ENCODE measurements at places on chromosomes 2 and 18. TPM values are rescaled to one million over a fixed set of nuclear protein-coding genes. Genes with fewer than 3 reads are reported as not detected.

AMMECR1L gene
- total RNA-seq = 9.7 TPM

MBD1 gene
- 41.2 TPM for total RNA-seq

ACKR3 gene
- 27.9 TPM for total RNA-seq

DOK1 gene
- 3.8 TPM for total RNA-seq

SPHKAP gene
- 113 TPM for total RNA-seq

DNAH6 gene
- total RNA-seq = 0.08 TPM

TCF7L1 gene
- 9.3 TPM for total RNA-seq

NT5DC4 gene
- not detected for total RNA-seq

CCDC141 gene
- 136 TPM for total RNA-seq

STAT4 gene
- total RNA-seq = 0.70 TPM

ABCB11 gene
- total RNA-seq = 0.13 TPM

C2orf78 gene
- not detected for total RNA-seq

GRCh38 chr2:213848631-213849030 lies 562.2 kb upstream of the VWC2L start:
- DNase-seq = no peak

- DNase-seq = no peak
These were observed 282.4 kb upstream of the THSD7B start for GRCh38 chr2:136482966-136483365.

DNA sequence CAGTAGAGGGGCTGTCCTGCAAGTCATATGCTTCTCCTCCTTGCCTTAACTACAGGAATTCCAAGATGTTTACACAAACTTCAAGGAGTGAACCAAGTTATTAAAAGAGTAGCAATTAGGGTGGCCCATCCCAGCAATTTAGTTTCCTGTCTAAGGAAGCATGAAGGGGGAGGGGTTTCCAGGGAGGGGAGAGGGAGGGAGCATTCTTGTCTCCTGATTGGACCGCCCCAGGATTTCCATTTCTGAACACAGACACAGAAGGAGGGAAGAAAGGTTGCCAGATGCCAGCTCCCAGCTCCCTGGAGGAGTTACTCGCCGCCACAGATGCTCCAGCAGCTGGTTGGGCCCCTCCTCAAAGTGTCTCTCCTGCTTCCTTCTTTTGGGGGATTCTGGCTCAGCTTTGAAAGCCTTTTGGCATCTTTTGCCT lies 107.6 kb downstream of the TRIB2 start:
- DNase-seq = peak; percentile 51

- DNase-seq = no peak
These were observed 25.0 kb upstream of the PCBP1 start for GRCh38 chr2:70062270-70062669.

- peak; percentile 69 for DNase-seq
These were observed 29.0 kb downstream of the SLC1A4 start for GRCh38 chr2:65018141-65018582.

DNA sequence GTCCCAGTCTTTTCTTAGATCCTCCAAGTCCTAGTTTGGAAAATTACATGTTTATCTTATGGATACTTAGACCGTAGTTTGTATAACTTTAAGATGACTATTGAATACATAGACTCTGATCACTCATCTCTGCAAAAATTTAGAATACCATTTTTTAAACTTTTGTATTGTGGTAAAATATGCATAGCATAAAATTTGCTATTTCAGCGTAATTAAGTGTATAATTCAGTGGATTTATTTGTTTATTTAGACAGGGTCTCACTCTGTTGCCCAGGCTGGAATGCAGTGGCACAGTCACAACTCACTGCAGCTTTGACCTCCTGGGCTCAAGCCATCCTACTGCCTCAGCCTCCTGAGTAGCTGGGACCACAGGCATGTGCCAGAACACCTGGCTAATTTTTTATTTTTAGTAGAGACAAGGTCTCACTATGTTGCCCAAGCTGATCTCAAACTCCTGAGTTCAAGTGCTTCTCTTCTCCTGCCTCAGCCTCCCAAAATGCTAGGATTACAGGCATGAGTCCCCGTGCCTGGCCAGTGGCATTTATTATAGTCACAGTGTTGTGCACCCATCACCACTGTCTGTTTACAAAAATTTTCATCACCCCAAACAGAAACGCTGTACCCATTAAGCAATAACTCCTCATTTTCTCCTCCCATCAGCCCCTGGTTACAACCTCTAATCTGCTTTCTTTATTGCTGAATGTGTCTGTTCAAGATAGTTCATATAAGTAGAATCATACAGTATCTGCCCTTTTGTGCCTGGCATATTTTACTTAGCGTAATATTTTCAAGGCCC lies 90.0 kb downstream of the MAP3K20 start:
- DNase-seq = no peak

GRCh38 chr2:46197672-46198071 lies 99.5 kb upstream of the EPAS1 start:
- DNase-seq = no peak

GRCh38 chr2:3637311-3637675 lies 20.7 kb upstream of the ALLC start:
- DNase-seq = no peak

DNA sequence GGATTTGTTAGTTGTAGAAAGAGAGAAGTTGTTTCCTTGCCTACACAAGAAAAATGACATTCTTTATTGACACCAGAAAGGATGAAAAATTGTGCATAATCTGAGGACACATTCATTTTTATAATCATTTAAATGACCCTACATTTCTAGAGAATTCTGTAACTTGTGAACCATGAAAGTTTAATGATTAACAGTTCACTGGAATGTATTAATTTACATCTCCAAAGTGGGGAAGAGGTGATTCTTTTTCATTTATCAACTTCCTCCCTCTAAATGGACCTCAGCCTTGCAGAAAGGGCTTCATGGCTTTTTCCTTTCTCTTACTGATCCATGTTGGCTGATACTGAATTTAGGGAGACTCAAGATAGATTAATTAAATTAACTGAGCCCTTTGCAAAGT lies 565.2 kb upstream of the LINC00305 start:
- no peak for DNase-seq

DNA sequence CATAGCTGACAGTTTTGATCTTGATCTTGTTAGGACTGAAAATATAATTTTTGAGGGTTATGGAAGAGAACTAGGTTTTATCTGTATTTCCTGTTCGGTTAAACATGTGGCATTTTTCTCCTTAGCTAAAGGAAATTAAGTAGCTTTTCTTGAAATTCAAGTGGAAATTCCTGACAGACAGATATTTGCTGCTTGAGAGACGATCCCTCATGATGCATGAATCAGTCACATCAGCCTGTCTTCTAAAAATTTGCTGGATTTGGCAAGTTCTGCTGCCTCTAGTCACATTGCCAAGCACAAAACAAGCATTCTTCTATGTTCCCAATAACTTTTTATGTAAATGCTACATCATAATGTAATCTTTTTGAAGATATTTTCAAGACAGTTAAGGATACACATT lies 201.8 kb upstream of the ATP5MC3 start:
- no peak for DNase-seq

DNA sequence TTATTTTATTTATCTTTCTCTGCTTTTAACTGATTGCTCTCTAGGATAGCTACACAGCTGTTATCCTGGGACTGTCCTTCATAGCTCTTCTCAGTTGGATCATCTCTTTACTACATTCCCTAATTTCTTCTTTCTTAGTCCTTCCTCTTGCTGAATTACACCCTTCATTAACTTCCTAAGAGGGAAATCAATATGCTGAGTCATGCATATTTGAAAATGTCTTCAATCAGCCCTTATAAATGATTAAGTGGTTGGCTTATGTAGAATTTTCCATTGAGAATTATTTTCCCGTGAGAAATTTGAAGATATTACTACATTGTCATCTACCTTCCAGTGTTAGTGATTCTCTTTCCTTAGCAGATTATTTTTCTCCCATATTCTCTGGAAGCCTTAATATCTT lies 214.2 kb downstream of the SOCS6 start:
- DNase-seq = no peak

- DNase-seq = no peak
These were observed 13.5 kb upstream of the UBXN4 start for GRCh38 chr2:135728064-135728743.

- DNase-seq = no peak
These were observed 220.7 kb downstream of the TPGS2 start for GRCh38 chr18:36608107-36608506.

DNA sequence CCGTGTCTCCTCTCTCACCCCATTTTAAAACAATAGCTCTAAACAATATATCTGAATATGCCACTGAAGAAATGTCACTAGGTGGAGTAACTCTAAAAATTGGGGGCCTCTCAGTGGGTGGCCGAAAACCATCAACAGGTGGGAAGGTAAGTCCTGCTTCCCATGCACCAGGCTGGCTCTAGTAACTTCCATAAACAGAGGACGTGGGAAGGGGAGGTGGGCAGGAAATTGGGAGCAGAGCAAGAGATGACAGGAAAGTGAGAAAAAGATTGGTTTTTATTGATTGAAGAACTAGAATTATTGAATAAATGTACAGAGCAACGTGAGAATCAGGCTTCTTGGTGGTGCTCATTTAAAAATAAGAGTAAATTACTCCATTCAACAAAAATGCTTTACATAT lies 170.4 kb downstream of the SOCS6 start:
- DNase-seq = no peak

DNA sequence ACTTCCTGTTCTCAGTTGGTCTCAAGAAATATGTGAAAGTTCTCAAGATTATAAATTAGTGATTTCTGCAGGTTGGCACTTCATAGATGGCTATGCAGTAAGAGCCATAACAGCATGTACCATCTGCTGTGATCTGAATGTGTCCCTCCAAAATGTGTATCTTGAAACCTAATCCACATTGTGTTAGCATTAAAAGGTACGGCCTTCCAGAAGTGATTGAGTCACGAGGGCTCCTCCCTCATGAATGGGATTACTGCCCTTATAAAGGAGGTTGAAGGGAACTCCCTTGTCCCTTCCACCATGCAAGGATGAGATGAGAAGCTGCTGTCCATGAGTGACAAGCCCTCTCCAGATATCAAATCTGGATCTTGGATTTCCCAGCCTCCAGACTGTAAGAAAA lies 45.0 kb downstream of the METTL4 start:
- no peak for DNase-seq

DNA sequence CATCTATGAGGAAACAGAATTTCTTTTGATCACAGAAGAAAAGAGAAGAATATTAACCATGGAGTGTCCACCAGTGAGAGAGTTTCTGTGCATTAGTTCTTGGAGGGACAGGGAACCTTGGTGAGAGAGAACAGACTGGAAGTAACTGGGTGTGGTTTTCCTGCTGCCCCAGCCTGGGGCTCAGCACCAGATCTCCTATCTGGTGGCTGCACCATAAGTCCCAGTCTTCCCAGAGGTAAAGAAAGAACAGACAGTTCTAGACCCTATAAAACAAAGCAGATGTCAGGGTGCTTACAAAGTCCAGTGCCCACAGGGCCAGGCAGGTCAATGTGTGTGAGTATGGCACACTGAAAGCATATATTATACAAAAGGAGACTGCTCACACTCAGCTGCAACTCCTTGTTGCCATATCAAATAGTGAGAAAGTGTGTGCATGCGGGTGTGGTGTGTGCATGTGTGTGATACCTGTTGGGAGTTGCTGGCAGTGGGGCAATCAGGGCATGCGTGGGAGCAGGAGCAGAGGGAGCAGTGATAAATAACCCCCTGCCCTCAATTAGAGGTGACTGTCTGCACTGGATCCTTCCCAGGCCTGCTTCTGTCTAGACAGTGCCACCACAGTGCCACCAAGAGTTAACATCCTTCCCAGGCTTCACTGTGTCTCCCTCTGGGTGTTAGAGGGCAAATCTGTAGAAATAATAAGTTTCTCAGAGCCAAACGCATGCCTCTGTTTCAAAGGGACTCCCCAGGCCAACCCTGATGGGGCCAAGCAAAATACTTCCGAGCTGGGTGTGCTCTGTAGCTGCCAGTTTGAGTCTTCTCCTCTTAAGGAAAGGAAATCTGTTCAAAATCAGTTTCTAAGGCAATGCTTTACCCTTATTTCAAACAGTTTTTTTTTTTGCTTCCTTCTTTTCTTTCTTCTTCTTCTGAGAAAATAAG lies 45.7 kb downstream of the RDH14 start:
- no peak for DNase-seq

DNA sequence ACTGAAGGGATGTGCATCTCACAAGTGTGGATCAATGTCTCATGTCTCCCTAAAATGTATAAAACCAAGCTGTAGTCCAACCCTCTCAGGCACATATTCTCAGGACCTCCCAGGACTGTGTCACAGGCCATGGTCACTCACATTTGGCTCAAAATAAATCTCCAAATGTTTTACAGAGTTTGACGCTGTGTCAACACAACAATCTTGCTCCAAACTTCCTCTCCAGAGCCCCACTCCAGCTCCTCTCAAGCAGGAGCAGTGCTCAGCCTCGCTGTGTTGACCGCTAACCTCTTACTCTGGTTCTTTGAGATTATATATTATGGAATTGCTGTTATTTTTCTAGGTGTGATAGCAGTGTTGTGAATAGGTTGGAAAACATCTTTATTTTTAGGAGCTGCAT lies 56.2 kb downstream of the CYP27C1 start:
- DNase-seq = no peak

Measured in Right ventricle myocardium superior (tissue), 1 donor.